ENCODE measurements at places on chromosomes 7 and 10. TPM values are rescaled to one million over a fixed set of nuclear protein-coding genes. Genes with fewer than 3 reads are reported as not detected.
A peak's percentile ranks its signal among the peaks of the same experiment; 100 is the strongest.

DNA sequence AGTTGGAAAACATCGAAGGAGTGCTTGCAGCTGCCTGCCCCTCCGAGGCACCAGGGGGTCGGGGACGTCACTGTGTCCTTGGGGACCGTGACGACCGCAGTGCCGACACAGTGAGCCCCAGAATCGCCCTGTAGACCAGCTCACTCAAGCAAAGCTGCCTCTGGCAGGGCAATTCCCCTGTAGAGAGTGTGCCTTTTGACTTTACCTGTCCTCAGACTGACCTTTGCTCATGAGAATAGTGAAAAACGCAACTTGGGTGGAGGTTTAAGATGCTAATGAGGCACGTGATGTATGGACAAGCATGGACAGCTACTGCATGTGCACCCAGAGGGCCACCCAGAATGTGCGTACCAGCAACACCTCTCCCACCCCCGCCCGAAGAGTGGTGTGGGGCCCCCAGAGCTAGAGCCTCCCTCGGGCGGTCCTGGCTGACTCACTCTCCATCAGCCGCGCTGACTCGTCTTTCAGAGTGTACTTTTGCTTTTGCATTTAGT lies 271.9 kb downstream of the ADARB2 start:
- DNase-seq: no peak

The CEP41 gene
- 14.3 TPM for total RNA-seq

DNA sequence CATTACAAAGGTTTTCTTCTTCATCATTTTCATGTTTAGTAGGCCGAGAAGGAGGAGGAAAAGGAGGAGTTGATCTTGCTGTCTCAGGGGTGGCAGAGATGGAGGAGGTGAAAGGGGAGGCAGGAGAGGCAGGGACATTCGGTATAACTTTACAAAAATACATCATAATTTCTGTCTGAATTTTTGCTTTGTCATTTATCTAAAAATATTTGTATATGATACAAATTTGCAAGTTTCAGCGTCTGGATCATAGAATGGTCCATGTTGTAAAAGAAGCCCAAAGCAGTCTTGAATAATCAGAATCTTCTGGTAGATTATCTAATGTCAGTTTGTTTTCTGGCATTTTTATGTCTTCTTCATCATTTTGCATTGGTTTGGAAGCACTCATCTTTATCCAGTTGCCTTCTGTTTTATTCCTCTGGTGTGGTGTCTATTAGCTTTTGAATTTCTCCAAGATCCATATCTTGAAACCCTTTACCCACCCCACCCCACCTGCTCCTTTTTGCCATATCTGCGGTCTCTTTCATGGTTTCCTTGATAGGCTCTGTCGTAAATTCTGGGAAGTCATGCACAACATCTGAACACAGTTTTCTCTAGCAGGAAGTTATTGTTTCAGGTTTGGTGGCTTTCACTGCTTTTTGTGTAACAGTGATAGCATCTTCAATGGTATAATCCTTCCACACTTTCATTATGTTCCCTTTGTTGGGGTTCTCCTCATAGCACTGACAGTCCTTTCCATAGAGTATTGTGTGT lies 95.0 kb downstream of the ST7 start:
- no peak for DNase-seq

The NME8 gene
- not detected for total RNA-seq

DNA sequence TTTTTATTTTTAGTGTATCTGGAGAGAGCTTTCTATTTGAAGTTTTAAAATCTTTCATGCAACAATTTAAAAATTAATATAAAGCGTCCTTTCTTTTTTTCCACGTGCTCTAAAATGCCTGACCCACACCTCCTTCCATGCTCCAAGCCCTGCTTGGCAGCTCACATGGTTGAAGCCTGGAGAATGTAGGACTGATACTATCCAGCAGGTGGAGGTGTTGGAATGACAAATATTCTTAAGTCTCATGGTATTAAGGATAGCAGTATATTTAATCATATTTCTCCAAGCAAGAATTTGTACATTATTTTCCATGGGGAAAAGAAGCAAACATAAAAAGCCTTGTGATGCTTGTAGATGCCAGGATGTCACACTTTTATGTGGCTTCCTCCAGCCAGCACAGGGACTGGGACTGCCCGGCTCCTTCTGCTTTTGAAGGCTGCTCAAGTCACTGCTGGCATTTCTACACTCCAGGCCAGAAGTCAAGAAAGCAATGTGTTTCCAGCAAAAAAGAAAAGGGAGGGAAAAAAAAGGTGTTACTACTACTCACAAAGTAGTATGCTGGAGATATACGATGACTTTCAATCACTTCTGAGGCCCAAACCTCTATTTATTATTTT lies 49.7 kb downstream of the BZW2 start:
- DNase-seq: peak; percentile 54

DNA sequence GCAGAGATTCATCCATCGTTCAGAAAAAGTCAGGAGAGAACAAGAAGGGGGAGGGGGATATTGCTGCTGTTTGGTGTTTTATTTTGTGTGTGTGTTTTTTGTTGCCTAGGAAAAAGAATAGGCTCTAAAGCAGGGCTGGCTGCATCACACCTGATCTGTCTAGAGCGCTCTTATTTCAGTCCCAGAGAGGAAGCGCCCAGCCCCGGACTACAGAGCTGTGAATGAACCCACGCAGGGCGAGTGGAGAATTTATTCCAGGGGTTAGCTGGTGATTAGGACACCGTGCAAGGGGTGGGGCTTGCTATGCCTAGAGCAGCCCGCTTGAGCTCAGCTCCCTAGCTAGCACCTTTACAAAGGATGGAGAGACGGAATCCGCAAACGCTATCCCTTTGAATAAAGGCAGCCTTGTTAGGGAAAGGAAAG lies 621 bp upstream of the FAM13C start:
- peak; percentile 66 for DNase-seq

DNA sequence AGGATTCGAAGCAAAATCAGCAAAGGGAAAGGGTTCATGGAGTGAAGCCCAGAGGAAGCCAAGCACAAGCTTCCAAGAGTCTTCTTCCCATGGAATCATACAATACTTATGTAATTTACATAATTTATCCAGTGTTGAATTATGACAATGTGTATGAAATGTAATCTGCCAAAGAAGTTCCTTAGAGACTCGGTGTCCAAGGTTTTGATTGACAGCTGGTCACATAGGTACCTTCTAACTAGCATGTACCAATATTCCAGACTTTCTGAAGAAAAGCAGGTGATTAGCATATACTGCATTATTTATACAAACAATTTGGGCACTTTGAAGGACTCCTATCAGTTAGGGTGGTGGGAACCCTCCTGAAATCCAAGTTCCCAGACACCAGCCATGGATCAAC lies 35.3 kb downstream of the ANKIB1 start:
- no peak for DNase-seq

- DNase-seq: peak; percentile 95
Measured at GRCh38 chr7:101138213-101138870, 11.4 kb downstream of the SERPINE1 start.

GRCh38 chr7:75961218-75961617 lies 33.2 kb downstream of the TMEM120A start:
- no peak for DNase-seq

The PTPN20 gene
- total RNA-seq: not detected

The VWA2 gene
- total RNA-seq: 1.2 TPM

DNA sequence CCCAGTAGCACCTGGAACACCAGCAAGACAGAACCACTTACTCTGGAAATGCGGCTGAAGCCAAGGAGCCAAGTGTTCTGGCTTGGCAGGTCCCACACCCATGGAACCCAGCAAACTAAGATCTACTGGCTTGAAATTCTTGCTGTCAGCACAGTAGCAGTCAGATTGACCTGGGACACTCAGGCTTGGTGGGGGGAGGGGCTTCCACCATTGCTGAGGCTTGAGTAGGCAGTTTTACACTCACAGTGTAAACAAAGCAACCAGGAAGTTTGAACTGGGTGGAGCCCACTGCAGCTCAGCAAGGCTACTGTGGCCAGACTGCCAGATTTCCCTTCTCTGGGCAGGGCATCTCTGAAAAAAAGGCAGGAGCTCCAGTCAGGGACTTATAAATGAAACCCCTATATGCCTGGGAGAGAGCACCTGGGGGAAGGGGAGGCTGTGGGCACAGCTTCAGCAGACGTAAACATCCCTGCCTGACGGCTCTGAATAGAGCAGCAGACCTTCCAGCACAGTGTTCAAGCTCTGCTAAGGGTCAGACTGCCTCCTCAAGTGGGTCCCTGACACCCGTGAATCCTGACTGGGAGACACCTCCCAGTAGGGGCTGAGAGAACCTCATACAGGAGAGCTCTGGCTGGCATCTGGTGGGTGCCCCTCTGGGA lies 121.2 kb downstream of the MTERF1 start:
- DNase-seq: peak; percentile 69

GRCh38 chr10:84291384-84291783 lies 37.0 kb upstream of the CCSER2 start:
- no peak for DNase-seq

The TMEM225B gene
- 0.27 TPM for total RNA-seq

DNA sequence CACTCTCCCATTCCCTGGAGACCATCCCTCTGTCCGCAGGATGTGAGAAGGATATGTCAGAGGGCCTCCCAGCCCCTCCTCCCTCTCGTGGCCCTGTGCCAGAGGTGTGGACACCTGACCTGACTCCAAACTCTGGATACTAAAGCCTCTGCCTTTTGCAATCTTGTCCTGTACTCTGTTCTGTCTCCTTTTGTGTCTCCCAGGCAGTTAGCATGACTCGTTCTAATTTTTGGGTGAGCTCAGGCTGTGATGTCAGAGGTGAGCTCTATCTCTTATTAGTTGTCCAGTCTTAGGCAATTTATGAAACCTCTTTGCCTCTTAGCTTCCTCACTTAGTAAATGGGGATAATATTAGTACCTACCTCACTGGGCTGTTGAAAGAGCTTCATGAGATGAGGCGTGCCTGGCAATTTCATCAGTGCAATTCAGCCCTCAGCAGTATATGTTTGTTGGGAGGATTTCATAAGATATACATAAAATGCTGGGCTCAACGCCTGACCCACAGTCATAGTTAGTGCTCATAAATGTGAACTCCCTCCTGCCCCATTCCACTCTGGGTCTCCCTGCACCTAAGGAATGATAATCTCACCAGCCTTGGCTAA lies 10.9 kb downstream of the MARVELD1 start:
- DNase-seq: no peak

GRCh38 chr10:103653581-103654037 lies 160.1 kb downstream of the NEURL1 start:
- DNase-seq: no peak

- DNase-seq: no peak
Measured at GRCh38 chr7:107694386-107694785, 33.8 kb downstream of the SLC26A4 start.

The SPDYE8 gene
- not detected for total RNA-seq

The DNAJB9 gene
- total RNA-seq: 22.0 TPM
